Forelimb muscle (tissue), 1 donor: ENCODE measurements at places on chromosomes 16 and 17. TPM values are rescaled to one million over a fixed set of nuclear protein-coding genes. Genes with fewer than 3 reads are reported as not detected.

KRT15 gene
- polyA plus RNA-seq, result 0.11 TPM

CPNE2 gene
- 23.4 TPM for polyA plus RNA-seq

GRCh38 chr17:80558046-80558445 lies 13.4 kb downstream of the RPTOR start:
- no peak for DNase-seq

DNA sequence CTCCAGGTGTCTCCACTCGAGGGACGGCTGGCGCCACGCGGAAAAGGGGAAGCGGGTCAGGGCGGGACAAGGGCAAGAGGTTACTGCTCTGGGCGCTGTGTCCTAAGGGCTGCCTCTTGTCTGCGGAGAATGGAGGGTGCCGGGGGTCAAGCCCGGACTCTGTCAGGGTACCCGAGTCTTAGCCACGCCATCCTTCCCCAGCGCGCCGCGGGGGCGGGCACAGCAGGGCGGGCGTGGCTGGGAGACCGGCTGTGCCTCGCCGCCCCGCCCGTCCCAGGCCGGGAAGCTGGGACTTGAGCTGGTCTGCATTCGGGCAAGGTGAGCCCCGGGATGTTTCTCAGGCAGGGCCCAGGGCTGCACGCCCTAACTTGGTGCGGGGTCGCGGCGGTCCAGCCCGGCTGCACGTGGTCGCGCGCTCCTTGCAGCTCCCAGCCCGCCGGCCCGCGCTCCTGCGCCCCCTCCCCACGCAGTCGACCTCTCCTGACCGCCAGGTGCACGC lies 6.2 kb upstream of the ACTG1 start:
- no peak for DNase-seq

DNA sequence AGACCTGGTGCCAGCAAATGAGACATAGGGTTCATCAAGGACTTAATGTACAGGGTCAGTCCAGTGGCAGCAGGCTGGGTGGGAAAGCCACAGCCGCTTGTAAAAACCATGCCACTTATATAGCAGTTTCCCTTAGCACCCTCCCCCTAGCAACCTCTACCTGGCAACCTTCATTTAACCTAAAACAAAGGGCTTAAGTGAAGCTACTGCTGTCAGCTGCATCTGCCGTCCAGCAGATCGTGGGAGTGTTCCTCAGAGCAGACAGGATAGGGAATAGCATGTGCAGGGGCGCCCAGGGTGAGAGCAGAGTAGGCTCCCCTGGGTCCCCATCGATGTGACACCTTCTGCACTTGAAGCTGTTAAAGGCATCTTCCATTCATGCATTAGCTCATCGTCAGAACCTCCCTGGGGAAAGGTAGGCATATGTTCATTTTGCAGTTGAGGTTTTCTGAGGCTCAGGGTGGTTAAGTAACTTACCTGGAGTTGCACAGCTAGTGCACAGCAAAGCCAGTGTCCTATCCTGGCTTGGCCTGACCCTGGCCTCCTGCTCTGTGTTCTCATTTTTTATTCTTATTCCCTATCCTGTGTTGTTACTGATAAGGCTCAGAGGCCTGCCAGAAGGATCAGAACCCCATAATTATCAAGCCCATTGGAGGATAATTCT lies 112.5 kb downstream of the SOCS1 start:
- no peak for DNase-seq
